Germinal center (tissue), 1 donor: ENCODE measurements at places on chromosomes 11 and 22.

DNA sequence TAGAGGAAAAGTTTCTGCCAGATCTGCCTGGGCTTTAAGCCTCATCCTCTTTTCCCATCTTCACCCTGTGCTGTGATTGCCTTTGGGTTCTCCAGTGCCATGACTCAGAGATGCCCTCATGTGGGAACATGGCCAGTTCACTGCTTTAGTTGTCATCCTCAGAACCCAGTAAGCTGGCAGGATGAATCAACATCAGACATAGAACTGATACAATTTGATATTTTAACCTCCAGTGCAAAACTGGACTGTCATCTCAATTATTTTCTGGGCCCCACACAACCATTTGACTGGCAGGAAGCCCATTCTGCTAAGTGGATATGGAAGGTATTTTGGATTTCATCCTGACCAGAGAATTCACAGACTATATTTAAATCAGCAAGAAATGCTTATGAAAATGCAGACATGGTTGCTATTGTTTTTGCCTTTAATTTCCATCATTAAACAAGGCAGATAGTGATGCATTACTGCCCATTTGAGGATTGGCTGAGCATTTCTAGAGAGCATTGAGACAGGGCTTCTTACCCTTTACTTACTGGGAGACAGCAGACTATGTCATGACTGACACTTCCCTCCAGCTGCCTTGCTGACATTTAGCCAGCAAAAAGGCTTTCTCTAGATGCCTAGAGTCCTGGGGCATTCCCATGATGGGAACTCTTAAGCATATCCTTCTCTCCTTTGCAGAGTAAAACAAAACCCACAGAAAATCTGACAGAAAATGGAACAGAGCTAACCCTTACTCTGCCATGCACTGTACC, 327.1 kb upstream of the MTNR1B start:
- no peak for DNase-seq

GRCh38 chr11:8333811-8334401, 70.2 kb upstream of the LMO1 start:
- no peak for DNase-seq

DNA sequence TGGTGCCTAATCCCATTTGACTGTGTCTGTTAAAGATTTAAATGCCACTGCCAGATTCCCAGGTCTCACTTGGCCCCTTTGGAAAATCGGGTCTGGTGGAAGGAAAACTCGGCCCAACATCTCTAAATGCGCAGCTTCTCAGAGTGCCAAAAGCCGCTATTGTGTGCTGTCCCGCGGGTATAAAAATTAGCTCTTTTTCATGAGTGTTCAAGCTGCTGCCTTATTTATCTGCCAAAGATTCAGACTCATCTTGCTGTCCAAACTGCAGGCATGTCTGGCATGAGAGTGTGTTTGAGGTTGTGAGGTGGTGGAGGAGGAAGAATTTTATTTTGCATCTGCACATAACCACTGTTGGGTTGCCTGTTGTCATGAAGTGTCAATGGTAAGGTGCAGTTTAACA, 91.4 kb downstream of the NELL1 start:
- DNase-seq, result no peak

DNA sequence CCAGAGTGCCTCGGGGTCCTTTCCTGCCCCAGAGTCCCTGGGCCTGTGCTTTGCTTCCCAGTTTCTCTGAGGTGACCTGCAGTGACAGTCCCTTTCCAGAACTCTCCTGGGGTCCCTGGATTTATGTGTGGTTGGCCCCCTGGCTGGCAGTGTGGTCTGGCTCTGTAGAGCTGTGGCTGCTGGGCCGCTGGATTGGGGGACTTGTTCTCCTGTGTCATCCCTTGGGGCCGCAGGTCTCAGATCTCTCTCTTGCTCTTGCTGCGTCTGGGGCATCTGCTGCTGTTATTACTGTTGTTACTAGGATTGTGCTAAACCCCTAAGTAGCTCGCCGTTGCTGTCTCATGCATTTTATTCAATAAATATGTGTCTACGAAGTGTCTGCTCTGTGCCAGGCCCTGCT, 31.9 kb downstream of the FAM83F start:
- no peak for DNase-seq

- no peak for DNase-seq
Observed at GRCh38 chr11:105738251-105738650, 128.4 kb downstream of the GRIA4 start.

DNA sequence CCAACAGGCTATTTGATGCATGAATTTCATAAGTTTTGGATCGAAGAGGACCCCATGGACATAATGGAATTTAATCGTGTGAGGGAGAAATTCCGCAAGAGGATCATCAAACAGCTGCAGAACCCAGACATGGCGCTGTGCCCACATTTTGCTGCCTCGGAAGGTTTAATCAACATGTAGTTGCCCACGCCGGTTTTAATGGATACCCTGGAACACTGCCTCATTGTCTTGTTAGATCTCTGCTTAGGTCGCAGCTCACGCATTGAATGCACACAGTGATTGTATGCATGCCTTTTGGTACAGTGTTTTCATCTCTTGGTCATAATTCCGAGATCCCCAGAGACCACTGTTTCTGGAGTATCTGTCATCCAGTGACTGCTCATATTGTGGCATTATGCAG, 46.8 kb downstream of the SLN start:
- no peak for DNase-seq

- no peak for DNase-seq
Observed at GRCh38 chr11:61378713-61379313, 13.6 kb upstream of the TMEM216 start.

- no peak for DNase-seq
Observed at GRCh38 chr11:11318461-11318860, 34.6 kb downstream of the CSNK2A3 start.

GRCh38 chr22:50548040-50548920, 2.6 kb downstream of the KLHDC7B start:
- DNase-seq, result peak; percentile 70

- DNase-seq, result no peak
Observed at GRCh38 chr11:110392056-110392455, 37.7 kb upstream of the FDX1 start.

GRCh38 chr11:92264350-92264749, 39.7 kb downstream of the FAT3 start:
- DNase-seq, result no peak

DNA sequence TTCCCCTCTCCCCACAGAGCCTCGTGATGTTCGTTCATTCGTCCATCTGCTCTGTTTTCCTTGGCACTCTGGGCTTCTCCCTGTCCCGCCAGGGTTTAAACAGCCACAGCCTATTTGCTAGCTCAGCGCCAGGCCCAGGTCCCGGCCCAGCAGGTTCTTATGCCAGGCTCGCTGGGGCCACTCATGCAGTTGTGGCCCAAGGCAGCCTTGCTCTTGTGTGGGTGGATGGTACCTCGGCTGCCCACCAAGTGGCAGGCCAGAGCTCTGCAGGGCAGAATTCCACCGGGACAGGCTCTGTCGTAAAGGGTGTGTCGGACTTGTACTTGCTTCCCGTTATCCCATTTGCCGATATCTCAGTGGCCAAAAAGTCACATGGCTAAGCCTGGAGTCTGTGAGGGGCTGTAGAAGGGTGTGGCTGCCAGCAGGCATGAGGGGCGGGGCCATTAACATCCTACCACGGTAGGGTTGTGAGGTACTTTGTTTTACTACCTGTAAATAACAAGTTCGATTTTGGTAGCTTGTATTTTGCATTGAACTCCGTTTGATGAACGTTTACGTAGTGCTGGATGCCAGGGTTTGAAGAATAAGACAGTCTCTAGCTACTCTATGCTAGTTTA, 7.9 kb downstream of the FAM118A start:
- DNase-seq, result no peak

GRCh38 chr11:117022526-117022925, 75.7 kb downstream of the SIK3 start:
- no peak for DNase-seq

DNA sequence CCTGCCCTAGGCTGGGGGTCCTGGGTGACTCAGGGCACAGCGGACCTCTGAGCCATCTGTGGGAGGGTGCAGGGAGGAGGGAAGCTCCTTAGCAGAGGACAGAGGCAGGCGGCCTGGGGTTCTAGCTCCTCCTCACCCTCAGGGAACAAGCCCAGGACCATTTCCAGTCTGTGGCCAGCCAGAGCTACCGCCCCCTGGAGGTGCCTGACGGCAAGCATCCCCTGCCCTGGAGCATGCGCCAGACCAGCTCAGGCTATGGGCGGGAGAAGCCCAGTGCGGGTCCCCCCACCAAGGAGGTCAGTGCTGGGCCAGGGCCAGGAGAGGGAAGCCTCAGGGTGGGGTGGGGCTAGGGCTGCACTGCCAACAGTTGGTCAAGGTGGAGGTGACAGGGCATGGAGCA, 26.0 kb upstream of the LRRC10B start:
- DNase-seq, result peak; percentile 43

DNA sequence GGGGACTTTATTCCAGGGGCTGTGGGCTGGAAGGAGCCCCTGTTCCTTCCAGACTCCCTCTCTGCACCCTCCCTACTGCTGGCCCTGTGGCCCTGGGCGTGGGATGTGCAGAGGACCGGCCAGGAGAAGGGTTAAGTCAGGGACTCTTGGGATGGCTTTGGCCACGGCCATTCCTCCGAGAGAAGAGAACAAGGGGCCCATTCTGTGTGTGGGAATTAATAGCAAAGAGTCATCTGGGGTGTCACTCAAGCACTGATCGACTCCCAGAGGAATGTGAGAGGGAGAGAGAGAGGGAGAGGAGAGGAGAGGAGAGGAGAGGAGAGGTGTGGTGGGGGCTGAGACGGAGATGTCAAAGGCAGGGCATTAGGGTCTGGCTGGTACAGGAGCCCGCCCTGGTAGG, 14.2 kb upstream of the SOX10 start:
- DNase-seq, result no peak

GRCh38 chr22:24433828-24434470, 6.5 kb downstream of the ADORA2A start:
- DNase-seq, result peak; percentile 83

- DNase-seq, result no peak
Observed at GRCh38 chr11:77074626-77075221, 8.0 kb downstream of the CAPN5 start.

DNA sequence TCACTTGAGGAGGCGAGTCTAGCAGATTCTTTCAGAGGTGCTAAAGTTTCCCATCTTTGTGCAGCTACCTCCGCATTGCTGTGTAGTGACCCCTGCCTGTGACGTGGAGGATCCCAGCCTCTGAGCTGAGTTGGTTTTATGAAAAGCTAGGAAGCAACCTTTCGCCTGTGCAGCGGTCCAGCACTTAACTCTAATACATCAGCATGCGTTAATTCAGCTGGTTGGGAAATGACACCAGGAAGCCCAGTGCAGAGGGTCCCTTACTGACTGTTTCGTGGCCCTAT, 8.9 kb upstream of the SAMM50 start:
- DNase-seq, result no peak

DNA sequence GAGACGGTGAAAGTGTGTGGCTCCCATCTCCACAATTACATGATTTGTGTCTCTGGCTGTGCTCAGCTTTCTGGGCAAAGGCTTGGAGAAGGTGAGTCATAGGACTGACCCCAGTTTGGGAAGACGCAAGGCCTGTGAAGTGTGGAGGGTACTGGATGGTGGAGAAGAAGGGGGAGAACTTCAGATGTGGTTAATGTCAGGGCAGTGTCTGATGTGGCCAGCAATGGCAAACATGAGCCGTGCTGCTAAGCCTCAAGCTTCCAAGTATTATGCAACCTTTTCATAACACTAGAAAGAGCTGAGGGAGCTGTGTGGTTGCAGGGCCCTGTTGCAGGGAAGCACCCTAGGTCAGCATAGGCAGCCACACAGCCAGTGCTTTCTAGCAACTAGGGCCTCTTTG, 110.9 kb downstream of the NTM start:
- no peak for DNase-seq

DNA sequence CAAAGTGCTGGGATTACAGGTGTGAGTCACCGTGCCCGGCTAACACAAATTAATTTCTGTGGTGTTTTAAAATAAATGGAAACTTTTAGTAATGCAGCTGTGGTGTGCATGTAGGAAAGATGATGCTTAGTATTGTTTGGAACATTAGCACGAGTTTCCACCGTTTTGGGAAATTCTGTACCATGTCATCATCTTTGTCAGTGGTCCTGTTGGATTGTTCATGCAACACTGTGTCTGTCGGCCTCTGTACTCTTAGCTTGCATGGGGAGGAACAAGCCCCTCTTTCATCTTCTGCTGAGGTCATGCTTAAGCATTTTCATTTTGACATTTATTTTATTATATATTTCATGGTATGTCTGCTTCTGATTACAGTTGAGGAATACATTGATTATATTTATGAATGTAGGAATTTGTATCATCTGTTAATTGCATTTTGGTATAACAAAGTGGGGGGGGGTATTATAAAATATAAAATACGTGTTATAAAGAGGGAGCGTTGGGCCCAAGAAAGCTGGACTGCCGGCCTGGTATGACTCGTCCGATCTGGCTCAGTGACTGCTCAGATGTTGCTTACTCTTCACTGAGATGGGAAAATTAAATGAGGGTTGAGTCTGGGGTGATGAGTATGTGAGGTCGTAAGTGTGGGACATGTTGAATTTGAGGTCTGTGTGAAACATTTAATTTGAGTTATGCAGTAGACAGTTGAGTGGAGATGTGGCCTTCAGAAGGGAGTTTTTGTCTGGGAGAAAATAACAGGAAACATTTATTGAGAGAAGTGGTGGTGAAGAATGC, 28.7 kb downstream of the CECR2 start:
- DNase-seq, result no peak

GRCh38 chr11:132734217-132734616, 798.1 kb downstream of the OPCML start:
- DNase-seq, result no peak

DNA sequence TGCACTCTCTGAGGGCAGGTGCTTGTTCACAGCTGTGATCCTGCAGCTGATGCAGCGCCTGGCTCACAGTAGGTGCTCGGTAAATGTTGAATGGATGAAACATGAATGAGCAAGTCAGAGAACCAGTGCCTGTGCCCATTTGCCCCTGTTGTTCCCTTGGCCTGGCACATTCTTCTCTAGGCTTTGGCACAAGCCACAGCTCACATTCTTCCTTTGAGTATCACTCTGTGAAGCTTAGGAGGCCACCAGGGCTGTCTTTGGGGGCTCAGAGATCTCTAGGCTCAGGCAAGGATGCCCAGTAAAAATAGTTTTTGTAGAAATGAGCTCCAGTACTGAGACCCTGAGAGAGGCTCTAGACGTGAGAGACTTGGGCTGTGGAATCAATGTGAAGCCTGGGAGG, 144.6 kb upstream of the NAV2 start:
- DNase-seq, result no peak

DNA sequence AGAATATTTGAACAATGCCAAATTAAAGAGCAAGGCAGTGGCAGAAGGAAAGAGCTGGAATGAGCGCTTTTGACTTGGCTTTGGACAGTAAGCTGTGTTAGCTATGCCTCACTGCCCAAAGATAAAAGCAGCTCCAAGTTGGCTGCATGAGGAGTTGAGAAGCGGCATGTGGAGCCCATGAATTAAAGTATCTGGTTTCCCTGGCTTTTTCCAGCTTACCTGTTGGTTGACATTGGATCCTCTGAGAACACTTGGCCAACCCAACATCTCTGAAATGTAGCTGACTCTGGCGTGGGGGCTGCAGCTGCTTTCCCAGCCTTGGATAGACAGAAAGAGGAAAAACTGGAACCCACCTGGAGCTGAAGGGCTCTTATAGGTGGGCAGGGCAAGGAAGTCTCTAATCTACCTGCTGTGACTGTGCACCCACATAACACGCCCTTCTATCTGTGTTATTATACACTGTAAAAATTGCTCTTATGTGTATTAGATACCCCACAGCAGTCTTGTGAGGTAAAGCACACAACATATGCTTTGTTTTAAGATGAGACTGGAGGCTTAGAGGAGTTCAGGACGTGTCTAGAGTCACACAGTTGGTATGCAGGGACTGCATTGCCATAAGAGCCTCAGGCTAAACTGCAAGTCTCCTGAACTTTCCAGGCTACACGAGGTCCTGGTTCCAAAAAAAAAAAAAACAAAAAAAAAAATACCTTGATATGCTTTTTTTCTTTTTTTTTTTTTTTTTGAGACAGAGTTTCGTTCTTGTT, 5.8 kb downstream of the UBASH3B start:
- no peak for DNase-seq

GRCh38 chr11:109362059-109362458, 59.9 kb upstream of the C11orf87 start:
- DNase-seq, result no peak
